ENCODE measurements at places on chromosomes 5 and 9.

- no peak for DNase-seq
Observed at GRCh38 chr5:150065886-150066285, 20.5 kb downstream of the CSF1R start.

DNA sequence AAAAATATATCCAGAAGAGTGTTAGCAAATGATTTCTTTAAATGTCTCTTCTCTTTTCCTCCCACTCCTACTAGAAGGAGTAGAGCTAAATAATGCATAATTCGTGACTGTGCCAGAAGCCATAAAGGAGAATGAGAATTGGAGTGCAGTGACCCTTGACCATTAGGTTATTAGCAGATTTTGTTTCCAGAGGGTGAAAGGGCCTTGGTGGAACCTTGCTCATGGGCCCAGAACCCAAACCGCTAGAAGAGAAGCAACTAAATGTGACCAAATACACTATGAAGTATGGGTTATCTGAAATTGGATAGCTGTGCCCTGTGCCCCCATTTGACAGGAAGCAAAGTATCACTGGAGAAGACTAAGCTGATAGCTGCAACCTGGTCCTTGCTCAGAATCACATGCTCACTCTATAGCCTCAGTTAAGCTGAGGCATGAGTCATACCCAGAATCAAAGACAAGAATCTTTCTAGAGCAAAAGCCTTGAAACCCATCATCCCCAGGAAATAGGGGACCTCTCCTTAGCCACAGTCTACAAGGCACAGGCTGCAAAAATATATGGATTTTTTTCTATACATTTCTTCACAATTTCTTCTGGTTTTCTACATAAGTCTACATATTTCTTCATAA, 36.3 kb downstream of the CAPSL start:
- DNase-seq: no peak

DNA sequence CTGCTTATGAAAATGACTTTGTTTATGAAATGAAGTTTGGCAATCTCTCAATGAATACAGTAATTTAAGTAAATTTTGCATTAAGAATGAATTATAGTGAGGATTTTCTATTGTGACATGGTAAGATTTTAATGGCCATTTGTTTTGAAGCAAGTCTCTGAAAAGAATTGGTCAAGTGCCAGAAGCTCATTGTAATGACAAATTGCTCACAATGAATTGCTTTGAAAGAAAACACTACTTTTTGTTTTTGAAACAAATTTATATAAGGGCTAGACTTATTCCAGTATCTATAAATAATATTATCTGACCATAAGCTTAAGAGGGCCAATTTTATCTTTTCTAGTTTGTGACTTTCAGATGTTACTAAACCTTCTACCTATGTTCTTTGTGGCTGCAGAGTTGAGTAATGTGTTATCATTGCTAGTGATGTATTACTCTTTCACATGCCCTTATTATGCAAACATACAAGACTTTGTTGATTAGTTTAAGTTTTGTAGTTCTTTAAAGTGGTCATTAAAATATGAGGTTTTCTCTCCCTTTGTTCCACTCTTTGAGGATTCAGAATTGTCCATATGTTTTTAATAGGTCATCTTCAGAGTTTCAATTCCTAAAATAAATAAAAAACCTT, 93.0 kb upstream of the ZNF608 start:
- DNase-seq: no peak

GRCh38 chr5:151164687-151165392, 7.3 kb upstream of the ANXA6 start:
- peak; percentile 77 for DNase-seq

- no peak for DNase-seq
Observed at GRCh38 chr5:11322133-11322532, 561.1 kb upstream of the DAP start.

DNA sequence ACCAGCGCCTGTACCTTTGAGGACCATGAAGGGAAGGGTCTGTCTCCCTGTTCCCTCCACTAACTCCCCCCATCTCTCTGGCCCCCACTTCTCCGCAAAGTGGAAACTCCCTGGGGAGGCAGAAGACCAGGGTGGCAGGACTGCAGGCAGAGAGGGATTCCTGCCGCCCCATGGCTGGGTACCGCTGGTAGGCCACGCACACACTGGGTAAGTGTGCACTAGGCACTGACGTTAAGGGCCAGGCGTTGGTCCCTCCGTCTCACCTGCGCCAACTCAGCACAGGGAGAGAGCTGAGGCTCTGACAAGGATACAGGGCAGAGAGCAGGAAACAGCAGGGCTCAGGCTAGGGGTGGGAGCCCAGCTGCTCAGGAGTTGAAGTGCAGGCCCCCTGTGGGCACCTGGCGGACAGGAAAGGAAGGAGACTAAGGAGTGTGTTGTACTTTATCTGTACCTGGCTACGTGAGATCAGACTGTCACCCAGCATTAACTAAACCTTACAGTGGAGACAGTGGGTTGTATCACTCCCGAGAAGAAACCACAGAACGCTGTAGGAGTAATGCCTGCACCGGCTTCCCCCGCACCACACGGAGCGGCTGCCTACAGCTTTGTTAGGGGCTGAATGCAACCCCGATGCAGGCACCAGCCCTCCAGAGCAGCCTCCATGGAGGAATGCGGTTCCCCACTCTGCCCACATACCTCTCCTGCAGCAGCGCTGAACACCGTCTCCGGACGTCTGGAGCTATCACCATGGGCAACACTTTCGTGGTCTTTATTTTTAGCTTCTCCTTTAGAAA, 34.2 kb upstream of the CLPTM1L start:
- no peak for DNase-seq

- DNase-seq: no peak
Observed at GRCh38 chr9:93750045-93750444, 173.7 kb downstream of the PHF2 start.

- DNase-seq: no peak
Observed at GRCh38 chr5:8270246-8270645, 401.3 kb downstream of the MTRR start.

DNA sequence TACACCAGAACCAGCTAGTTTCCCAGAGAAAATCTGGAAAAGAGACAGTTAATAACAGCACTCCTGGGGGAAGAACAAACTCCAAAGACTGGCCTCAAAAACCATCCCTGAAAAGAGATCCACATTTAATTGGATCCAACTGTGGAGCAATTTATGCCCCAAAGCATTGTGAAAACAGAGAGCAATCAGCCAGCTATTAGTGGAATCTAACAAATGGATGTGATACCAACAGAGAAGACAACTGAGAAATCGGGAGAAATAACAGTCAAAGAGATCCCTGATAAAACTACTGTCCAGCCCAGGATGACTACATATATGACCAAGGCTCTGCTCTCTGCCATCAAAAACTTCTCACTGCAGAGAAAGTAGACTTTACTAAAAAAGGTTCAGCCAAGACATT, 40.5 kb upstream of the TRIO start:
- DNase-seq: no peak

DNA sequence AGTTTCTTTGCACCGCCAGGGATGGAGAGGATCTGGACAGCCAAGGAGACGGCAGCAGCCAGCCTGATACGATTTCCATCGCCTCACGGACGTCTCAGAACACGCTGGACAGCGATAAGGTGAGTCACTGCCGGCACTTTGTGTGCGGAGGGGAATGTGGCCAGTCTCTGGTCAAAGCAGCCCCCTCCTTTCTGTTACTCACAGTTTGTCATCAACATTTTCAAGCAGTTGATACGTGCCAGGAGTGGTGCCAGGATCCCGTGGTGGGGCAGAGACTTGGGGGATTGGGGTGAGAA, 175.1 kb upstream of the OTULINL start:
- DNase-seq: no peak

DNA sequence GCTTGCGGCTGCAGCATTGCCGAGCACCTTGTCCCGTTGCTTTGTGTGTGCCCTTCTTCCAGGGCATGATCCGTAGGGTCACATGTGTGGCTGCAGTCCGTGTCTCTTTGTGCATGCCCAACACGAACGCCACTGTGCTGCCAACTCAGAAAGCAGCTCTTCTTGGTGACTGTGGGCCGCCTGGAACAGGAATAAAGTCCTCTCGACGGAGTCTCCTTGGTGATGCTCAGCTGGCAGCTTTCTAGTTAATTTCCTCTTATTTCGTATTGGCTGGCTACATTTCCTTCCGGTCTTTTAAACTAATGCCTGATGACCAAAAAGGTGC, 5.8 kb downstream of the EXOC3 start:
- no peak for DNase-seq

- no peak for DNase-seq
Observed at GRCh38 chr5:22560147-22560546, 293.0 kb downstream of the CDH12 start.

- DNase-seq: no peak
Observed at GRCh38 chr9:111036429-111036789, 1.9 kb downstream of the LPAR1 start.

DNA sequence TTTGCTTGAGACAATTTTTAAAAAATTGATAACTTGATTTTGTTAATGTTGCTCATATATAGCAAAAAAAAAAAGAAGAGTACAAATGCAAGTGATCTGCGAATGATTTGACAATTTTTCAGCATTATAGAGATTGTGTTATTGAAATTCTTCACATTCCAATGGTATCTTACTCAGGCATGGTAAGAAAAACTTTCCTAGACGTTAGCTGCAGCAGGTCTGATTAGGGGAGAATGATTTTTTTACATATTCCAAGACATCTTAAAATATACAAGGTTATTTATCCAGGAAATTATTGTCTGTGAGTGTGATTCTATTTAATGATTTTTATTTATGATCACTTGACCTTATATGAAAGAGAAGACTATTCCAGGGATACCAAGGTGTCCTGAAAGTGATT, 361.9 kb downstream of the MAT2B start:
- no peak for DNase-seq

DNA sequence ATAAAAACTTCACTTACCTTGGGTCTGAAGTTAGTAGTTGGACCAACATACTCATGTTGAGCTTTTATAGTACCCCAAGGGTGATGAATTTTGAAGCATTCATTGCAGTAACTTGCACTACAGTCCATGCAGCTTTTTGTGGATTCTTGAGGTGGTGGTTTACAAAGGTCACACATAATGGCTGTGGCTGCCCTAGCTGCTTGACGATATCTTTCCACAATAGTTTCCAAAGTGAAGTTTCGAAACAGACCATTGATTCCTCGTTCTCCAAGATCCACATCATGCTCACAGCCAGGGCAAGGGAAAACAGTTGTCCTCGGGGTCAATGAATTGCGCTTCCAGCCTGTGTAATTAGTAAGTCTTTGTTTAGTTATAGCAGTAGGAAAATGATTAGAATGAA, 22.7 kb downstream of the TRIM36 start:
- DNase-seq: no peak

GRCh38 chr9:22342491-22343217, 104.0 kb upstream of the DMRTA1 start:
- no peak for DNase-seq

DNA sequence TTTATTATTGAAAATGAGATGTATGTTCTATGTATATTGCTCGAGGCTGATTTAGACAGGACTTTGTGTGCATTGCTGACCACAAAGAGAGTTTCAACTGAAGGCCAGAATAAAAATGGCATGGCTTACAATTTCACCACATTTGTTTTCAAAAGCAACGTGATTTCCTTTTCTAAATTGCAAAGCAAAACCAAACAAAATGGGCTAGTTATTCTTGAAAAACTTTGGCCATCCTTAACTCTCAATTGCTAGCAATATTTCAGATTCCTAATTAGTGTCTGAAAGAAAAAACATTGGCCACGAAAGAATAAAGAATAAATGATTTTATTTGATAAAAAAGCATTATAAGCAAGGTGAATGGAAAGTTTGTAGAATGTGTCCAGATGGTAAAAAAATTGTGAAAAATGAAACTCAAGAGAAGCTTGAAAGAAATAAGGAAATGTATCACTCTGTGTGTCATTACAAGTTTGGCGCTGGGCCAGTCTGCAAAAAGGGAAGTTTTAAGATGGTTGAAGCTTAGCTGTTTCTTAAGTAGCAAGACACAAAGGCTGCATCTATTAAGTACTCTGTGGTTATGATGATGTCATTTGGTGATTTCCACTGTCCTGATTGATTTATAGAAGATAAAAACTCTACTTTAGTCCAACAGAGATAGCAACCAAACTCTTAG, 89.2 kb upstream of the PRLR start:
- DNase-seq: no peak

DNA sequence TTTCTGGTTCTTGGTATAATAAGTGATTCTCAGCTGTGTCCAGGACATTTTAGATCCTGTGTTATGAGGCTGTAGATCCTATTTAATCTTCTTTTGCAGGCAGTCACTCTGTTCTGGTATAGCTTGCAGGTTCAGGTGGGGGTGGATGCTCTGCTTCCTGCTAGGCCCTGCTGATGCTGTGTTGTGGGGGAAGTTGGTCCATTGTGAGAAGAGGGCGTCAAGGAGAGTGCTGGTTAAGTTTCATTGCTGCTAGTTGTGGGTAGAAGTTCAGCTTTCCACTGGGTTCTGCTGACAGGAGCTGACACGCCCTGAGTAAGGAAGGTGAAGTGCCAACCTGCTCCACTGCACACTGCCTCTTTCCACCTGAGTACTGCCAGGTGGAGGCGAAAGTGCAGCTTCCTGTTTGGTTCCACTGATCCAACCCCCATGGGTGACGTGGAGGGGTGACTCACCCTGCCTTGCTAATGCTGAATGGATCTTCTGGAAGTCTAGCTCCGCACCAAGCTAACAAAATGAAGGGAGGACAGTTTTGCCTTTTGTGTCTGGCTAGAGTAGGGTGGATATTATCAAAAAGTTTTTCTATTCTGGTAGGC, 16.3 kb downstream of the NMRK1 start:
- peak; percentile 16 for DNase-seq

DNA sequence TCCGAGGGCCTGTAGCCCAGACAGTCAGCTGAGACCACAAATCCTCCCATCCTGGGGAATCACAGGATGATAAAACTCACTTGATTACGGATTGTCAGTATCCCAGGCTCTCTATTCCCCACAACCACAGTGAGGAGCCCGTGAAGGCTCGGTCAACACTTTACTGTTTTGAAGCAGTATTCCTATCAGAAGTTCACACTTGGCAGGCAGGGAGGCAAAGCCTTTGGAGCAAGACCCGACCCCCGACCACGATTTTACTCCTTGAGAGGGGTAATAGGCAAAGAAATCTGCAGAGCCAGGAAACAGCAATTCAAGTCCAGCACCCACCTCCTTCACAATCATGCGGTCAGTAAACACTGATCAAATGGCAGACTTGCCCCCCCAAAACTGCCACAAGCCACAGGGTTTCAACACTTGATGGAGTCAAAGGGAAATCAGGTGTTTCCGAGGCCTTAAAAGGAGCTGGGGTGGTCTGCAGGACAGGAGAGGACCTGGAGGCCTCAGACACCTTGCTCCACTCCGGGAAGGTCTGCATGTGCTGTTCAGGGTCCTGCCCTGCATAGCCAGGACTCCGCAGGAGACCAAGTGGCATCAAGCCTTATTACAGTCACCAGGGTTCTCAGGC, 25.2 kb downstream of the BICD2 start:
- no peak for DNase-seq

DNA sequence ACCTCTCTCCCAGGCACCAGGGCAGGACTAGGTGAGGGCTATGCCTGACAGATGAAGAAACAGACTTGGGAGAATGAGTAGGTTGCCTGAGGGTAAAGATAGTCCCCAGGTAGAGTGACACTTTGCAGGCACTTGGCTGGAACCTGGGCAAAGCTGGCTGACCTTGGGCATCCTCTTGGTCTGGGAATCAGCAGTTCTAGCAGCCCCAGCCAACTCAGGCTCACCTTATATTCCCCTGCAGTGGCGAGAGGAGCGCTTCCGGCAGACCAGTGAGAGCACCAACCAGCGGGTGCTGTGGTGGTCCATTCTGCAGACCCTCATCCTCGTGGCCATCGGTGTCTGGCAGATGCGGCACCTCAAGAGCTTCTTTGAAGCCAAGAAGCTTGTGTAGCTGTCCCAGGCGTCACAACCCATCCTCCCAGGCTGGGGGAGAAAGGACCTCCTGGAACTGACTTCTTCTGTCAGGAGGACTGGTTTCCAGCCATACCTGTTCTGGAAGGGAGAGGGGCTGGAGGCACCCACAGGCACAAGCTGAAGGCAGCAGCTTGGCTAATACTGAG, 3.1 kb downstream of the TMED9 start:
- DNase-seq: no peak
